Activated CD8-positive, alpha-beta memory T cell treated with anti-CD3 and anti-CD28 coated beads, Interleukin-2, amount 10 ng/mL, durations not matched to agents 7 days and 5 days (primary cell): ENCODE measurements at places on chromosomes 1 and 21. TPM values are rescaled to one million over a fixed set of nuclear protein-coding genes. Genes with fewer than 3 reads are reported as not detected.

- no peaks in the 10 kb centered on the region for H3K4me1 ChIP-seq
- no peak for DNase-seq
- H3K4me3 ChIP-seq, result no peak overlapping the region
- peaks cover 32% of the 10 kb centered on the region for H3K27me3 ChIP-seq
Measured at GRCh38 chr1:113401728-113402127, 11.4 kb downstream of the MAGI3 start.

DNA sequence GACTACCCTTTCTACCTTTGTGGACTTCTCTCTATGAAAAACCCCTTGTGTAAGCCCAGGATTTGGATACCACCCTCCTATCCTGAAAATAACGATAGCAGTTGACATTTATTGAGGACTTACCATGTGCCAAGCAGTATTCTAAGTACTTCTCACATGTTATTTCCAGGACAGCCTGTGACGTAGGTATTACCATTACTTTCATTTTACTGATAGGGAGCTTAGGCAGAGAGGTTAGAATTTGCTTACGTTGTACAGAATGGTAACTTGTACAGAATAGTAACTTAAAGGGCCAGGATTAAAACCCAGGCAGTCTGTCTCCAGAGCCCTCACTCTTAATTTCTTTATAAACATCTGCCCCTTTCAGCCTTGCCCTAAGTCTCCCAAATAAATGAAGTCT lies 138.3 kb downstream of the NTMT2 start:
- DNase-seq, result no peak
- no peaks in the 10 kb centered on the region for H3K27me3 ChIP-seq
- no peak overlapping the region for H3K27ac ChIP-seq
- H3K4me1 ChIP-seq, result no peaks in the 10 kb centered on the region

DNA sequence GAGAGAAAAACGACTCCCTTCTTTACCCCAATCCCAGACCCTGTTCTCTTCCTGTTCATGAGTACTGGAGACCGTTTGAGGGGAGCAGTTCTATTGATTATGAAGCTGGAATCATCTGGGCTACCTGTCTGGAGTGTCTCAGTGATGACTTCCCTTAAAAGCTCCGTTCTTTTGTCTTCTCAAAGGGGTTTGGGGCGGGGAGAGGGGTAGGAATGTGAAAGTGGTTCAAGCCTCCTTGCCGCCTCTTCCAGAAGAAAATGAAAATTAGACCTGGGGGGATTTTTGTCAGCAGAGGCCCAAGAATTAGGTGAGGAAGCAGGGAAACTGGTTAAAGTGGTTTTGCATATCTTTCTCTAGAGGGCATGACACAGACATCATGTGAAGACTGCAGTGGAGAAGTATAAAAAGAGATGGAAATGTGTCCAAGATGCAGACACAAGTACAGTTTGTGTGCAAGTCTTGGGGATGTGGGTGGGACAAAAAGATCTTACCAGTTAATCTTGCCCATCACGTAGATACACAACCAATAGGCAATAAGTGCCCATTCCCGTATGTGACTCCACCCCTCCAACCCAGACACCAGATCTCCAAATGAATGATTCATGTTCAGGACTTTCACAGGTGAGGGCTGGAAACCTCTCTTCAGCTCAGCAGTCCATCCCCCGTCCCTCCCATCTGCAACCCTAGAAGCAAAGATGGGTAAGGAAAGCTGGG lies 470 bp upstream of the MTMR11 start:
- DNase-seq, result no peak
- no peak overlapping the region for H3K4me3 ChIP-seq
- H3K27me3 ChIP-seq, result no peaks in the 10 kb centered on the region
- H3K4me1 ChIP-seq, result peaks cover 26% of the 10 kb centered on the region
- no peaks in the 10 kb centered on the region for H3K36me3 ChIP-seq

GRCh38 chr1:160459056-160459455 lies 58.7 kb downstream of the VANGL2 start:
- H3K36me3 ChIP-seq, result peaks cover 1% of the 10 kb centered on the region
- H3K4me1 ChIP-seq, result peaks cover 53% of the 10 kb centered on the region
- DNase-seq, result no peak
- no peak overlapping the region for H3K4me3 ChIP-seq
- H3K27me3 ChIP-seq, result no peaks in the 10 kb centered on the region

DNA sequence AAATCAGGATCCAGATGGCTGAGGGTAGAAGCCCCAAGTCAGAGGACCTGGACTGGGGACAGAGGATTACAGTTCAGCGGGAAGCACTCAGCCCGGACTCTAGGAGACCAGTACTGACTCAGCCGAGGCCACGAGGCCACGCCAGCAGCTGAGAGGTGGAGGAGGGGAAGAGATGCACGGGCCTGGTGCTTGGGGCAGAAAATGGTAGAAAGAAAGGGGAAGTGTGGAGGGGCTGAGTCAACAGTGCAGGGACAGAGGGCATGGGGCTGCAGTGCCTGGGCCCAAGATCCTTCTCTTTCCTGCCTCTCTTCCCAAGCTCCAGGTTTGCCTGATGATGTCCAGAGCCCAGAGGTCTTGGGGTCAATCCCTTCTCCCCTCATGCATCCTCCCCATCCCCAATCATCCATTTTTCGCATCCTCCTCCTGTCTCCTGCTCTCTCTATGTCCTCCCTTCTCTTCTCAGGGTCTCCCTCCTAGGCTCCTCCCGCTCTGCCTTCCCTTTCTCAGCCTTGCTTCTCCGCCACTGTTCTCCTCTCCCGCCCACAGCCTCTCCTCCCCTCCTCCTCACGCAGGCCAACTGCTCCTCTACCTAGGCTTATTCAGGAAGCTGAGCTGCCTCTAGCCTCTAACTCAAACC lies 7.7 kb downstream of the ARHGEF2 start:
- no peaks in the 10 kb centered on the region for H3K27me3 ChIP-seq
- peak overlapping the region; percentile 3 for H3K4me3 ChIP-seq
- DNase-seq, result peak; percentile 58
- peak overlapping the region; percentile 86 for H3K27ac ChIP-seq

Gene TCHH
- total RNA-seq, result 0.12 TPM

GRCh38 chr1:248857201-248857600 lies 1.7 kb downstream of the ZNF692 start:
- no peak for DNase-seq
- H3K4me1 ChIP-seq, result peaks cover 24% of the 10 kb centered on the region
- H3K36me3 ChIP-seq, result peaks cover 14% of the 10 kb centered on the region
- H3K27ac ChIP-seq, result peak overlapping the region; percentile 94
- H3K27me3 ChIP-seq, result no peaks in the 10 kb centered on the region
- H3K4me3 ChIP-seq, result peak overlapping the region; percentile 86

- peaks cover 10% of the 10 kb centered on the region for H3K4me1 ChIP-seq
- no peaks in the 10 kb centered on the region for H3K36me3 ChIP-seq
- H3K27me3 ChIP-seq, result peaks cover 3% of the 10 kb centered on the region
- DNase-seq, result peak; percentile 48
Measured at GRCh38 chr1:23664837-23665795, 26.5 kb upstream of the RPL11 start.

- H3K27ac ChIP-seq, result no peak overlapping the region
- H3K4me3 ChIP-seq, result no peak overlapping the region
- no peaks in the 10 kb centered on the region for H3K36me3 ChIP-seq
- DNase-seq, result no peak
Measured at GRCh38 chr1:226978432-226979114, 38.5 kb downstream of the COQ8A start.

DNA sequence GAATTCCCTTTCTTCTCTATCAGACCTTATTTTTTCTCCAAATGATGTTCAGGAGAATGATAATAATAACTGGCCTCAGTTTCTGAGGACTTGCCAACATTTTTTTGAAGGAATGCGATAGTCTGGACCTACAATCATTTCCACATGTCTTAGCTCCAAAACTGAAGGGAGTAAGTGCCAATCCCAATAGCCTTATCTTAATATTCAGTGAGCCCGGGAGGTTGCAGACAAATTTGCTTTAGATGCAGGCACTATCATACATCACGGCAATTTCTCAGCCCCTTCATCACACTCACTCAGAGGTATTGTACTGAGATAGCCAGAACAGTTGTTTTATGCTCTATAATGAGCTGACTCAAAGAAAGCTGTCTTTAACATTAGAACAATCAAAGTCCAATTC lies 796.9 kb downstream of the ADGRL2 start:
- DNase-seq, result no peak
- no peaks in the 10 kb centered on the region for H3K27me3 ChIP-seq
- no peak overlapping the region for H3K4me3 ChIP-seq
- no peaks in the 10 kb centered on the region for H3K36me3 ChIP-seq
- no peak overlapping the region for H3K27ac ChIP-seq

- no peaks in the 10 kb centered on the region for H3K27me3 ChIP-seq
- no peaks in the 10 kb centered on the region for H3K36me3 ChIP-seq
- H3K27ac ChIP-seq, result no peak overlapping the region
- H3K4me3 ChIP-seq, result no peak overlapping the region
Measured at GRCh38 chr1:116312681-116313069, 60.4 kb upstream of the ATP1A1 start.

Gene CYP4A11
- not detected for total RNA-seq

DNA sequence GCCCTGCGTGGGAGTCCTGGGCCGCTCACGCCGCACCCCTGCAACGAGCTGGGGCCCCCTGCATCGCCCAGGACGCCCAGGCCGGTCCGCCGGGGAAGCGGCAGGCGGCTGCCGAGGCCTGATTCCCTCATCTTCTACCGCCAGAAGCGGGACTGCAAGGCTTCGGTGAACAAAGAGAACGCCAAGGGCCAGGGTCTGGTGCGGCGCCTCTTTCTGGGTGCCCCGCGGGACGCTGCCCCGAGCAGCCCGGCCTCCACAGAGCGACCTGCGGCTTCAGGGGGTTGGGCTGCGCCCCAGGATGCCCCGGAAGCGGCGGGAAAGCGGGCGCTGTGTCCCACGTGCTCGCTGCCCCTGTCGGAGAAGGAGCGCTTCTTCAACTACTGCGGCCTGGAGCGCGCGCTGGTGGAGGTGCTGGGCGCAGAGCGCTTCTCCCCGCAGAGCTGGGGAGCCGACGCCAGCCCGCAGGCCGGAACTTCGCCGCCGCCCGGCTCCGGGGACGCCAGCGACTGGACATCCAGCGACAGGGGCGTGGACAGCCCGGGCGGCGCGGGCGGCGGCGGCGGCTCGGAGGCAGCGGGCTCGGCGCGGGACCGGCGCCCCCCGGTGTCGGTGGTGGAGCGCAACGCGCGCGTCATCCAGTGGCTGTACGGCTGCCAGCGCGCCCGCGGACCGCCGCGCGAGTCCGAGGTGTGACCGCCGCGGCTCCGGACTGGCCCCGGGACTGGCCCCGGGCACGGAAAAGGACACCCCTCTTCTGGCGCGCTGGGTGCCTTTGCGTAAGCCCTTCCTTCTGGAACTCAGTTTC lies 2.7 kb downstream of the FAM110D start:
- no peak overlapping the region for H3K27ac ChIP-seq
- H3K4me3 ChIP-seq, result peak overlapping the region; percentile 48
- DNase-seq, result peak; percentile 52

DNA sequence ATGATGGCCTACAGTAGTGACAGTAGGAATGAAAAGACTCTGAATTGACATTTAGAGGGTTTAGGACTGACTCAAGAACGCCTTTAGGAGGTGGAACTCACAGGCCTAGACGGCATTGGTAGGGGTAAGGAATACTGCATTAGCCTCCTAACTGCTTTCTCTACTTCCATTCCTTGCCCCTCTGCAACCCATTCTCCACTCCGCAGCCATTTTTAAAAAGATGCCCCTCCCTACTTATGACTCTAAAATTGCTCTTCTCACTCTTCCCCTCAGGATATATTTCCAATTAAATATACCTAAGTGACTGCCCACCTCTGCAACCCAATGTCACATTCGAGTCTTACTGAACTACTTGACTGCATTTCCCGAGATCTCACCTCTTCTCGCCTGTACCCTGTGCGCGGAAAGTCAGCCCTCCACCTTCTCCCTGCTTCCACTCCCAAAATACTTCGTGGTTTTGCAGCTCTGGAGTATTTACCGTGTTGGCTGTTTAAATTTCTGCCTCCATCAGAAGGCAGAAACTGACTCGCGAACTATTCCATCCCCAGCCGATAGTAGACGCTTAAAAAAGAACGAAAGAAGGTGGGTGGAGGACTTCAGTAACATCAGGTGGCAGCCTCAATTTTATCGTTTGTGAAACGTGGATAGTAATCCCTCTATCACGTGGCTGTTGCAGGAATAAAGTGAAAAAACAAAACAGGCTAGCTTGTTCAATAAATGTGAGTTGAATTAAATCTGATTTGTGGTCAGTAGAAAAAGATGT lies 1.1 kb upstream of the YBX1 start:
- H3K27me3 ChIP-seq, result no peaks in the 10 kb centered on the region
- peaks cover 33% of the 10 kb centered on the region for H3K36me3 ChIP-seq

DNA sequence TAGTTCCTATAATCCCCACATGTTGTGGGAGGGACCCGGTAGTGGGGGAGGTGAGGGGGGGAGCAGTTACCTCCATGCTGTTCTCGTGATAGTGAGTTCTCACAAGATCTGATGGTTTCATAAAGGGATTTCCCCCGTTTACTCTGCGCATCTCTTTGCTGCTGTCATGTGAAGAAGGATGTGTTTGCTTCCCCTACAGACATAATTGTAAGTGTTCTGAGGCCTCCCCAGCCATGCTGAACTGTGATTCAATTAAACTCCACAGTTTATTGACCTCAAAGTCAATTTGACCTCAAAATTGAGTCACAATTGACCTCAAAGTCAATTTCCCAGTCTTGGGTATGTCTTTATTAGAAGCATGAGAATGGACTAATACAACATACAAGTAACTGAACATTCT lies 19.7 kb downstream of the DPH5 start:
- no peak for DNase-seq
- peaks cover 58% of the 10 kb centered on the region for H3K36me3 ChIP-seq
- peaks cover 29% of the 10 kb centered on the region for H3K4me1 ChIP-seq
- no peak overlapping the region for H3K27ac ChIP-seq
- no peaks in the 10 kb centered on the region for H3K27me3 ChIP-seq
- H3K4me3 ChIP-seq, result no peak overlapping the region

Gene GFI1
- total RNA-seq, result 87.8 TPM

DNA sequence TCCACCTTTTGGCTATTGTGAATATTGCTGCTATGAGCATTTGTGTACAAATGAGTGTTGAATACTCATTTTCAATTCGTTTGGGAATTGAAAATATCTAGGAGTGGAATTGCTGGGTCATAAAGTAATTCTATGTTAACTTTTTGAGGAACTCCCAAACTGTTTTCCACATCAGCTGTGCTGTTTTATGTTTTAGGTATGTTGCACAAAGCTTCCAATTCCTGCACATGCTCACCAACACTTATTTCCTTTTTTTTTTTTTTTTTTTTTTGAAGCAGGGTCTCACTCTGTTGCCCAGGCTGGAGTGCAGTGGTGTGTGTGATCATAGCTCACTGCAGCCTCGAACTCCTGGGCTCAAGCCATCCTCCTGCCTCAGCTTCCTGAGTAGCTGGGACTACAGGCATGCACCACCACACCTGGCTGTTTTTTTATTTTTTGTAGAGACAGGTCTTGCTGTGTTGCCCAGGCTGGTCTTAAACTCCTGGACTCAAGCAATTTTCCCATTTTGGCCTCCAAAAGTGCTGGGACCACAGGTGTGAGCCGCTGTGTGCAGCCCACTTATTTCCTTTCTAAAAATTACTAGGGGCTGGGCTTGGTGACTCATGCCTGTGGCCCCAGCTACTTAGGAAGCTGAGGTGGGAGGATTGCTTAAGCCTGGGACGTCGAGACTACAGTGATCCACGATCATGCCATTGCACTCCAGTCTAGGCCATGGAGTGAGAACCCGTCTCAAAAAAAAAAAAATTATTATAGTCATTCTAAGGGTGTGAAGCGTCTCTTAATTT lies 33.4 kb downstream of the TMCC2 start:
- no peak overlapping the region for H3K27ac ChIP-seq
- H3K4me3 ChIP-seq, result no peak overlapping the region
